ENCODE measurements at places on chromosomes 13 and 19.

- no peak for DNase-seq
Measured at GRCh38 chr19:38831142-38831605, 420 bp downstream of the ECH1 start.

DNA sequence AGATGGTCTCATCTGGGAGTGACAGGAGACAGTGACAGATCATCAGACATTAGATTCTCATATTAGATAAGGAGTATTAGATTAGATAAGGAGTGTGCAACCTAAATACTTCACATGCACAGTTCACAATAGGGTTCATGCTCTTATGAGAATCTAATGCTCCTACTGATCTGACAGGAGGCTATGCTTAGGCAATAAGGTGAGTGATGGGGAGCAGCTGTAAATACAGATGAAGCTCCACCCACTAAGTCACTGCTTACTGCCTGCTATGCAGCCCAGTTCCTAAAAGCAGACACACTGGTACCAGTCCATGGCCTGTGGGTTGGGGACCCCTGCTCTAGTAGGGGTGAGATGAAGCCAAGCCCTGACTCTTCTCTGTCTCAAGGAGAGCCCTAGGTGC, 10.0 kb upstream of the IGFL3 start:
- DNase-seq: no peak

GRCh38 chr19:13014921-13015280, 19.6 kb downstream of the NFIX start:
- no peak for DNase-seq

- no peak for DNase-seq
Measured at GRCh38 chr13:74920920-74921319, 561.0 kb downstream of the TBC1D4 start.

GRCh38 chr13:113190181-113190580, 18.3 kb downstream of the PCID2 start:
- DNase-seq: no peak

GRCh38 chr13:30147421-30147820, 159.9 kb downstream of the KATNAL1 start:
- DNase-seq: no peak

- no peak for DNase-seq
Measured at GRCh38 chr19:50549059-50549926, 18.9 kb downstream of the LRRC4B start.

- no peak for DNase-seq
Measured at GRCh38 chr19:23098988-23099387, 17.8 kb upstream of the ZNF730 start.

DNA sequence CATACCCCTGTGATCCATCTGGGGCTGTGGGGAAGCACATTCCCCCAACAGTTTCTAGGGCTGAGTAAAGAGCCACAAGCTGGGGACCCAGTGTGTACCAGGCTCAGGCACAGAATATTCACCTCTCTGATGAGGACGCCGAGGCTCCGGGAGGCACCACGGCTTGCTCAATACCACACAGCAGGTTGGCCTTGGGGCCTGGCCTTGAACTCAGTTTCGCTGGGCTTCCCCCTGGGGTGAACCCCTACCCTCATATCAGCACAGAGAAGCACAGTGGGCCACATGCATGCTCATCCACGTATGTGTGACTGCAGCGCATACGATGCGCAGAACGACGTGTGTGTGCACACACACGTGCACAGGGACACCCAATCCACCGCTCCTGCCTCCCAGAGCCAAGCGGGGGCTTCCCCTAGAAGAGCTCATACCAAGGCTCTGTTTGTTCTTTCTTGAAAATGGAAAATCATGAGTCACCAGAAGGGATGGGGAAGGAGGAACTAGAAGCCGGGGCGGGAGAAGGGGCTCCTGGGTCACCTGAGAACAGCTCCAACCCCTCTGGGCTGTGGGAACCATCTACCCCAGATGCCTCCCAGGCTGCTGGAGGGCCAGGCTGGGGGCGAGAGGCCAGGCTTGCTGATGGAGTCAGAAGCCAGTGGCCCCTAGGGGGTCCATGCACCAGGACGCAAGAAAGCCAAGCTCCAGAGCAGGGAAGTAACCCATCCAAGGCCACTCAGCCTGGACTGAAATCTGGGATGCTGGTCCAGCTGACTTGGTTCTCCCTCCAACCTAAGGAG, 4.9 kb upstream of the PDE4C start:
- DNase-seq: no peak

GRCh38 chr19:31408460-31409124, 59.4 kb upstream of the TSHZ3 start:
- DNase-seq: no peak

- DNase-seq: peak; percentile 64
Measured at GRCh38 chr19:11378319-11379189, 4.1 kb downstream of the SWSAP1 start.

GRCh38 chr19:11995174-11995573, 30.3 kb downstream of the ZNF763 start:
- DNase-seq: no peak

DNA sequence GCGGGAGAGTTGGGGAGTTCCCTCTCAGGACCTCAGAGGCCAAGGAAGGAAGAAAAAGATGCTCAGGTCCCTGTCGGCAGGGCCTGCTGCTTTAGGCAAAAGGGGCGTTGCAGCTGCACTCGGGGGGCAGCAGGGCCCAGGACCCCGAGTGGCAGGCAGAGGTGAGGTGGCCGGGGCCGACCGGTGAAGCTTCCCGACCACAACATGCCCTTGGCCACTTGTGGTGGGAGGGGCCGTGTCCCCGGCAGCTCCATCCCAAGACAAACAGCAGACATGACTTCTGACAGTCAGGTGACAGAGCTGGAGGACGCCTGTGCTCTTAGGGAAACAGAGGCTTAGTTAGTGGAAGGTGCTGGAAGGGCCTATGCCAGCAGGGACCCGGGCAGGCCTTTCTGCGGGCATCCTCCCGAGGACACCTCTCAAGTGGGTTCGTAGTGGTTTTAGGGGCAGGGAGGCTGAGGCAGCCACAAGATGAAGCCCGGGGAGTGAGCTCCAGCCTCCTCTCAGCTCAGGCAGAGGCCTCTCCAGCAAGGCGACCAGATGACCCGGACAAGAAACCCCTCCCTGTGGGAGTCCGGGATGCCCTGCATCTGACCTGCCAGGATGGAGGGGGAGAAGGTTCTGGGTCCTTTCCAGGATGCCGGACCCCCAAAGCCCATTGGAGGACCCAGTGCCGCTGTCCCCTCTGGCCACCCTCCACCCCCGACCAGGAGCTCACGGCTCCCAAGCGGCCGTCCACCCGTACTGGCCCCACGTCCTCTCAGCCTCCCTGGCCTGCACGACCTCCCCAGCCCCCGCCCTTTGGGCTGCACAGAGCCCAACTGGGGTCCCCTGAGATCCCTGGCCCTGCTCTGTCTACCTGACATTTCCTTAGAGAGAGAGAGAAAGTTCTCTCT, 24.2 kb downstream of the BTBD2 start:
- no peak for DNase-seq

DNA sequence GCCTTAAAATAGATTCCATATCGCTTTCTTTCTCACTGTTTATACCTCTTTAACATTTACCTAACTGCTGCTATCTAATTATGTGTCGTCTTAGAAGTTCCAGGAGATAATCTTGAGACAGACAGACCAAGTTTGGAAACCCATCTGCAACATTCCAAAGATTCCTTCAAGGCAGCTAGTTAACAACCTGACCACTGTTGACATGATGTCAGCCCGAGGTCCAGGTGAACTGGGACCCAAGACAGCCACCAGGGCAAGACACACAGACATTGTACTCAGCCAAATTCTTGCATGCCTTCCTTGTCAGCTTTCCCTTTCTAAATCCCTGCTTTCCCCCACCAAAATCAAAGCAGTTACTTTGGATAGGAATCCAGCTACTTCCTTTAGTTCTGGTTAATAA, 1476.5 kb upstream of the PRR20A start:
- no peak for DNase-seq

DNA sequence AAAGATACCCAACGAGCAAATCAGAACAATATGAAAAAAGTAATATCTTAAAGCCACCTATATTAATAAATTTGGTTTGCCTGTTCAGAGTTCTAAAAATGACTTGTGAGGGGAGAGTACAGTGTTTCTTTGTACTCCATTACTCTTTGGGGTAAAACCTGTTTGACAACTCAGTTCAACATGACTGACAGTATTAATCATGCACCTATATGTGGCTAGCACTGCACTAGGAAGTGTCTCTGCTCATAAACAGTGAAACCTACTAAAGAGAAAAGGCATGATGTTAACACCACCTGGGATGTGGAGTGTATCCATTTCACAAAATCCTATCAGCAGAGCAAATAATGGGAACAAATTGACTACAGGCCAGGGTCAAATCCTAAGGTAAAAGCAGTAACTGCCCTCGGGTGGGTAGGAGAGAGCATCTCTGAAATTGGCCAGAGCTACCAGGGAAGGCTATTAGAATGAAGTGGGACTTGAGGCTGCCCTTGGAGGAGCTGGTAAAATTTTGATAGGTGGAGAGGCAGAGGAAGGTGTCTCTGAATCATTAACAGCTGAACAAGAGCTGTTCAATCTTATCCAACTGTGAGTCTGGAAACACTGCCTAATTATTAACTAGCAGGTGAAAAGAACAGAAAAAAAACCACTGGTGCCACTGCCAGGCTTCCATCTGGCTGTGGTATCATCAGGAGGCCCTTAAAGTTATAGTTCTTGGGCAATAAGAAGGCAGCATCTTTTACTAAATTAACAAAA, 365.1 kb downstream of the DNAJC15 start:
- no peak for DNase-seq

- no peak for DNase-seq
Measured at GRCh38 chr19:47049307-47049700, 880 bp upstream of the TMEM160 start.

- DNase-seq: no peak
Measured at GRCh38 chr19:32336259-32337083, 8.9 kb upstream of the ZNF507 start.

DNA sequence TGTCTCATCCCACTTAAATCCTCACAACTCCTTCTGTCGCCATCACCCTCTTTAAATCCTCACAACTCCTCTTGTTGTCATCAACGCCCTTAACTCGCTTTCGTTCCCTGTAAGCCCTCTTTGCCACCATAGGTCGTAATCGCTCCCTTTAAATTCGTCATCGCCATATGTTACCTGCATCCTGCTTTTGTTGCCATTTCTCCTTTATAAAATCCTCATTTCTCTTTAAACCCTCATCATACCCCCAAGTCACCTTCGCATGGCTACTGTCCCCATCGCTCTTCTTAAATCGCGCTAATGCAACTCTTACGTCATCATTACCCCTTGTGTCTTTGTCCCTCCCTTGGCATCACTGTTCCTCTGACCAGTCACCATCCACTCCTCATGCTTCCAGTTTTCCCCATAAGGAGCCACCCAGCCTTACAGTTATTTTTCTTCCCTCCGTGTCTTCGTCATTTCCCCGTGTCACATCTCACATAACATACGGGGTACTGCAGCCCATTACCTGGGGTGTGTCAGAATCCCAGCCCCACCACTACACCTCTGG, 539 bp downstream of the PLD3 start:
- no peak for DNase-seq
